Epithelial cell of alveolus of lung (primary cell): ENCODE measurements at places on chromosomes 6 and 20. TPM values are rescaled to one million over a fixed set of nuclear protein-coding genes. Genes with fewer than 3 reads are reported as not detected.

Gene ITPR3
- 6.9 and 20.8 TPM in 2 replicates for total RNA-seq

Gene HM13
- 105 and 109 TPM in 2 replicates for total RNA-seq

Gene TRIM10
- total RNA-seq, result not detected in 2 replicates

Gene TMEM244
- total RNA-seq, result not detected in 2 replicates

Gene THBD
- total RNA-seq, result 6.5 and 156 TPM in 2 replicates

Gene LY6G6C
- not detected in 2 replicates for total RNA-seq

Gene RAB32
- 24.8 and 134 TPM in 2 replicates for total RNA-seq

Gene GSTA2
- total RNA-seq, result not detected in 2 replicates

Gene NOTCH4
- total RNA-seq, result 3.2 and 4.0 TPM in 2 replicates

Gene RBM38
- 7.6 and 12.4 TPM in 2 replicates for total RNA-seq

Gene CCR6
- total RNA-seq, result not detected in 2 replicates

Gene EPPIN
- not detected in 2 replicates for total RNA-seq

Gene LY6G5B
- total RNA-seq, result 0.91 and 2.1 TPM in 2 replicates

Gene GJA1
- 153 and 187 TPM in 2 replicates for total RNA-seq

Gene APOM
- 1.8 and 3.0 TPM in 2 replicates for total RNA-seq

Gene ACTL10
- total RNA-seq, result 1.4 and 4.9 TPM in 2 replicates

Gene SEMG1
- not detected in 2 replicates for total RNA-seq

Gene LPIN3
- 3.4 and 13.9 TPM in 2 replicates for total RNA-seq

Gene ILRUN
- 31.8 and 41.1 TPM in 2 replicates for total RNA-seq

Gene SLC35D3
- total RNA-seq, result 0.08 TPM in 1 of 2 replicates, not detected in the other

Gene EGFL8
- total RNA-seq, result 1.0 and 9.7 TPM in 2 replicates

Gene CD109
- 14.1 and 34.9 TPM in 2 replicates for total RNA-seq

Gene PI3
- not detected in 2 replicates for total RNA-seq

Gene MATN4
- 0.80 TPM in 1 of 2 replicates, not detected in the other for total RNA-seq

Gene B3GALT4
- total RNA-seq, result 3.6 and 6.8 TPM in 2 replicates

Gene COL11A2
- 0.16 TPM in 1 of 2 replicates, not detected in the other for total RNA-seq

Gene ATRN
- total RNA-seq, result 26.8 and 38.3 TPM in 2 replicates

Gene SNRPB
- 308 and 592 TPM in 2 replicates for total RNA-seq

Gene CFB
- 5.2 and 10.7 TPM in 2 replicates for total RNA-seq

Gene OVOL2
- total RNA-seq, result 1.0 TPM in 1 of 2 replicates, not detected in the other

Gene COL21A1
- total RNA-seq, result 1.0 and 9.6 TPM in 2 replicates

Gene TBX18
- total RNA-seq, result 2.7 and 7.0 TPM in 2 replicates

Gene CYP21A2
- not detected in 2 replicates for total RNA-seq

Gene SIRPD
- not detected in 2 replicates for total RNA-seq

Gene KCNK15
- total RNA-seq, result not detected in 2 replicates

Gene PTGIS
- 3.6 and 6.3 TPM in 2 replicates for total RNA-seq

Gene LRRC73
- 0.39 TPM in 1 of 2 replicates, not detected in the other for total RNA-seq

Gene VNN1
- 0.13 TPM in 1 of 2 replicates, not detected in the other for total RNA-seq

Gene SH3BGRL2
- 8.0 and 8.1 TPM in 2 replicates for total RNA-seq

Gene NDRG3
- total RNA-seq, result 16.9 and 34.2 TPM in 2 replicates

Gene BTBD3
- 12.2 and 25.0 TPM in 2 replicates for total RNA-seq

Gene TSHZ2
- total RNA-seq, result 1.0 and 13.6 TPM in 2 replicates

Gene CTAGE9
- total RNA-seq, result not detected in 2 replicates
